RWPE1 (cell line): ENCODE measurements at places on chromosomes 1 and 21.

DNA sequence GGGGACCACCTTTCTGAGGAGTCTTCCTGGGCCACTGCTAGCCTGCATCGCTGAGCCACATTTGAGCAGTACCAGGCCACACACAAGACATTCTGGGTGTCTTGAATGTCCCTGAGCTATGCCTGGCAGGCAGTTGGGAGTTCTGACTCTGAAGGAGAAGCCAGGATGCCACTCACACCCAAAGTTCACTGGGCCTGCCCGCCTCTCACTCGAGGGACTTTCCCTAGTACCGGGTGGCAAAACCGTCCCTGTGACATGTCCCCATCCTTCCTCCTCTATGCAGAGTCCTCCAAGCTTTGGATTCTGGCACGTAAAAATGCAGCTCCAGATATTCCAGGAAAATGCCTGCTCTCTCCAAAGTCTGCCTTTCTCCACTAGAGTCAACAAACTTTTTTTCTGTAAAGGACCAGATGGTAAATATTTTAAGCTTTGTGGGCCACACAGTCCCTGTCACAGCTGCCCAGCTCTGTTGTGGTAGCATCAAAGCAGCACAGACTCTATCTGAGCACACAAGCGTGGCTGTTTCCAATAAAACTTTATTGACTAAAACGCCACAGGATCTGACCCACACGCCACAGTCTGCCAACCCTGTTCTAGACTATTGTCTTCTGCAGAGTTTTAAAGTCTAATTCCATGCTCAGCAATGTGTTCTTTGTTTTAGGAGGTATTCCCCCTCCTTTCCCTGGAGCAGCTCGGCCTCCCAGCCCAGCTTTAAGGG, 19.2 kb upstream of the GUCA2B start:
- no peak for DNase-seq

- no peak for DNase-seq
Observed at GRCh38 chr1:43420874-43421273, 31.2 kb downstream of the SZT2 start.

GRCh38 chr1:234125283-234125682, 220.8 kb downstream of the SLC35F3 start:
- no peak for DNase-seq

DNA sequence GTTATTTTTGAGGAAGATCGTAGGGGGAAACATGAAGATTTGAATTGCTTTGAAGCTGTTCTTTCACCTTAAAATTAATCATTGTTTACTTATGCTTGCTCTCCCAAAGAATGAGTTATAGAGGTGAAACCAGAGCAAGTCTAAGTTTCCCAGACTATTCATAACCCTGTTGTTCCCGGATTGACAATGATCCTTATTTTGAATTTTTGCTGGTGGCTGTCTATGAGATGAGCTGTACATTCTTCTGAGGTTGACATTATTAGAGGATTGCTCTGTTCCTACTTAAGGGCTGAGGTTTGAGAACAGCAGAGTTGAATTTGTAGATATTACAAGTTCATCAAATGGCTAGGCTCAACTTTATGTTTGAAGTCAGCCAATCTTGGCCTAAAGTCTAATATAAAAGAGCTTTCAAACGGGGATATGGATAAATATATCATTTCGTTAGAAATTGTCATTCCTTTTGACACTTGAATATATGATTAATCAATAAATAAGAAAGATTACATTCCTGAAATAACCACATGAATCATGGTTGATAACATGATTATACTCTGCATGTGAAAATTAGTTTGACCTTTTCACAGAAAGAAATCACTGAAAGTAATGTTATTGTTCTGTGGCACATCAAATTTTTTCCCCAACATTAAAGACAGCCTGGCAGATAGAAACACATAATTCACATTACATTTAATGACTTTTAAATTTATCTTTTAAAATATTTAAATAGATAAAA, 19.1 kb upstream of the PDE4B start:
- DNase-seq = no peak

DNA sequence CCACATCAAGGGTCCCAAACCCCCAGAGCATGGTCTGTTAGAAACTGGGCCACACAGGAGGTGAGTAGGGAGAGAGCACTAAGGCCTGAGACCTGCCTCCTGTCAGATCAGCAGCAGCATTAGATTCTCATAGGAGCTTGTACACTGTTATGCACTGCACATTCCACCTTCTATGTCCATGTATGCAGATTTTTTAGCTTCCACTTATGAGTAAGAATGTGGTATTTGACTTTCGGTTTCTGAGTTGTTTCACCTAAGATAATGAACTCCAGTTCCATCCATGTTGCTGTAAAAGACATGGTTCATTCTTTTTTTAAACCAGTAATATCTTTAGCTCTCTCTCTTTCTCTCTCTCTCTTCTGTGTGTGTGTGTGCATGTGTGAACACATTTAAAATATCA, 663 bp upstream of the GBP6 start:
- no peak for DNase-seq

GRCh38 chr1:228786361-228787129, 51.3 kb downstream of the RHOU start:
- DNase-seq = no peak

- DNase-seq = no peak
Observed at GRCh38 chr1:205020466-205020865, 22.5 kb upstream of the CNTN2 start.

DNA sequence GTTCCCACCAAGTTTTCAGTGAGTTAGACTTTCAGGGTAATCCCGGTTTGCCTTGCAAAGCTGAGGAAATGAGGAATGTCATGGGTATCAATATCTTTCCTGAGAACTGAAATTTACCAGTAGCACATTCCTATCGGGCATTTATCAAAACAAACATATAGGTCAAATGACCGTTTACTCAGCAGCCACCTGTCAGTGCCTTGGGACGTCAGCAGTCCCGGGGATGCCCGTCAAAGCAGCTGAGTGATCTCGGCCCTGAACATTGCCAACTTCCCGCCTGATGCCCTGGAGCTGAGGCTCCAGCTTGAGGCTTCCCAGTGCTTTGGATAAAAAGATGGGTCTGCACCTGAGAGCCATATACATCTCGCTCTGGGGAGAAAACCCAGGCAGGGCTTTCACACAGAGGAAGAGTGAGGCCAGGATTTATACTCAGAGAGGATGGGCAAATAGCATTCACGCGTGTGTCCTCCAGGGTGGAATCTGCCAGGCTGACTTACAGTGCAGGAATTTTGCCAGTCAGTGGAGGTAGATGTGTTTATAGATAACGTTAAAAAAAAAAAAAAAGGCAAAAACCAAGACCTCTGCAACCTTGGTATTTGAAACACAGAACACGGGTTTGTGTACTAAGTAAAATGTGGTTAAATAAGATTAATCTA, 435.7 kb upstream of the VAMP3 start:
- peak; percentile 43 for DNase-seq

GRCh38 chr1:35573198-35574124, at the start of gene TFAP2E:
Gene TFAP2E (plus strand): TSS chr1:35573314. CDS start chr1:35573578, 264 bp downstream.
- peak; percentile 62 for DNase-seq
